Upper lobe of right lung (tissue), 1 donor: ENCODE measurements at places on chromosomes 7 and 10.

DNA sequence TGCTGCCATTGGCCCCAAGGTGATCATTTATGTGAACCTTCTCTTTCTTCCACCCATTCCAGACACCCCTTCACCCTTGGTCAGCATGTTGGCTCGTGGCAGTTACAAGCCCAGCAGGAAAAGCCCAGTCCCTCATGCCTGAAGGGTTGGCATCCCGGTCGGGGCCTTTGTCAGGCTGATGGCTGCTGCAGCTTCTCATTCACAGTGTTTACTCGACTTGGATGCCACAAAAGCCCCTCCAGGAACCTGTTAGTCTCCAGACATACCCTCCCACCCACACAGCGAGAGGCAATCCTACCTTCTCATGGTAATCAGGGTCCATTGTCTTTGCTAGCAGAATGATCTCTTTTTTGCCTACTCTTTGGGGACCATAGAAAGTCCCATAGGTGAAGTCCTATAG lies 200.8 kb upstream of the PFKP start:
- no peak for DNase-seq

DNA sequence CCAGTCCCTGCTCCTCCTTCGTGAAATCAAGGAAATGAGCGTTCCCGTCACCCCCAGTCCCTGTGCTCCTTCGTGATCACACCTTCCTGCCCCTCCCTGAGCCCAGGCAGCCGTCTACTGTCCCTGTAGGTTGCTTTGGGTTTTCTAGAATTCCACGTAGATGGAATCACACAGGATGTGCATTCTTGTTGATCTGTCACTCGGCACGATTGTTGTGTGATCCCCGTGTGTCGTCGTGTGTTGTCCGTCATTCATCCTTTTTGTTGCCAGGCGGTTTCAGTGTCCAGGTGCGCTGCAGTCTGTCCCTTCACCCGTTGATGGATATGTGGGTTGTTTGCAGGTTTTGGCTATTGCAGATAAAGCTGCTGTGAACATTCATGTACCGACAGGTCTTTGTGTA lies 9.4 kb downstream of the MTG1 start:
- DNase-seq: peak; percentile 51

DNA sequence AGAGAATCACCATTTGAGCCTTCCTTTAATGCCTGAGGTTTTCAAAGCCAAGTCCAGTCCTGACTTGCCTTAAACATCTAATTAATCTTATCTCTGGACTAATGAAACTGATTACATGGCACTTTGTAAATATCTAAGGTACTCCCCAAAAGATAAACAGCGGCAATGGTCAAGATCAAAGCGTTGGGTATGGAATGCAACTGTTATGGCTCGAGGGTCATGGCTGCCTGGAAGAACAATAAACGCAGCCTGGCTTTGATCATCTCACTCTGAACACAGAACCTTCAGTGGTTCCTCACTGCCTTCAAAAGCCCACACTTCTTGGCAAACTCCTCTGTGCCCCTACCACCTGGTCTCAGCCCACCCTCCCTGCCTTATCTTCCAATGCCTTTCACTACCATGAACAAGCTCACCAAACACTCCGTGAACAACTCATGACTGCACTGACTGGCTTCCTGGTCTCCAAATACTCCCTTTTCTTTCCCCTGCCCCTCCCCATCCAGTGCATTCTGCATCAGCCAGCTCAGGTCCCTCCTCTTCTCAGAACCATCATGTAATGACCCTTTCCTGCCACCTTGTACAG lies 150.2 kb upstream of the NFE2L3 start:
- DNase-seq: no peak

- DNase-seq: peak; percentile 89
Measured at GRCh38 chr10:72334825-72335393, 19.8 kb downstream of the DNAJB12 start.

DNA sequence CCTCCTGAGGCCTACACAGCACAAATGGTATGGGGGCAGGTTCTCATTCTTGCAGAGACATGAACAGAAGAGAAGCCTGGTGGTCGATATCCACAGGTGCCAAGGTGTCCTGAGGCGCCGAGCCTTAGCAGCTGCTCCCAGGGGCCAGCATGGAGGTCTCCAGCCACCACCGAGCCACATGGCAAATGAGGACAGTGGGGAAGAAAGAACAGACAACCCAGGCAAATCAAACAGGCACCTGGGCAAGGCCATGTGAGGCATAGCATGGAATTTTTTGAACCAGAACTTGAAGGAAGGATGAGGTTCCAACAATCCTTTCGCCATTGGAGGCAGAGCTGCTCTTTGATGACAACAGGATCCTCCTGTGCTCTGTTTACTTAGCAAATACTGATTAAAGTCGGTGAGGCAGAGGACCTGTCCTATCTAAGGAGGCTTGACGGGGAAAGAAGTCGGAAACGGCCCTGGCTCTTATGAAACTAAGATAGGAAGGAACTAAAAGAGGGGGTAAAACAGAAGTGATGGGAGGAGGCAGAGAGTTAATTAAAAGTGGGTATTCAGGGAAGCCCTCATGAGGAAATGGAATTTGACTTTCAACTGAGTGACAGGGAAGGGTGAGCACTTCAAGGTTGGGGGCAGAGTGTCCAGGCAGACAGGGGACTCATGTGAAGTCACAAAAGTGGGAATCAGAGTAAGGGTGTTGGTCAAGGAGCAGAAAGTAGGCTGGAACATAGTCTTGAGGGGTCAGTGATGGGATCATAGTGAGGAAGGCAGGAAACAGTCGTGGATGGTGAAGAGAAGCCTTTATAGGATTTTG lies 8.6 kb upstream of the CALML3 start:
- peak; percentile 51 for DNase-seq

DNA sequence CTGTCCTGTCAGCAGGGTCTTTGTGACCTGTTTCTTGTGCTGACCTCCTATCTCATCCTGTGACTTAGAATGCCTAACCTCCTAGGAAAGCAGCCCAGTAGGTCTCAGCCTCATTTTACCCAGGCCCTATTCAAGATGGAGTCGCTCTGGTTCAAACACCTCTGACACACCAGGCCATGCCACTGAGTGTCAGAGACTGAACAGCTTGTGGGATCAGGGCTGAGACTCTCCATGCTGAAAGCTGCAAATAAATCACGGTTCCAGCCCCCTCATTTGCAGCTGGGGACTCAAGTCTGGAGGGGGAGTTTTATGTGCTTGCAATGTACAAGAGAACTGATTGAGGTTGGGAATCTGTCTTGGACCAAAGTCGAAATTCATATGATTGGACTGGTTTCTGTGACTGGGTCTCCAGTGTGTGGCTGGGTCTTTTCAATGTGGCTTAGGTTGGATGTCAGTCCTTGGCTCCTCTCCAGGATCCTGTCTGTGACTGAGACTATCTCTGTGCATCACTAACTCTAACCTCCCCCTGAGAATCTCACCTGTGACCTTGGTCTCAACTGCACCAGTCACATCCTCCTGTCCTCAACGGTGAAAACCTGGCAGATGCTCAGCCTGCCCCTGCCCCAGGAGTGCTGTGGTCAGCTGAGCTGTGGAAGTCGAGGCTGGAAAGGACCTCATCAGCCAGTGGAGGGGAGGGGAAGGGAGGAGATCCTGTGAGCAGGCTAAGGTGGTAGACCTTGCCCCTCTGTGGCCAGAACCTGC lies 11.7 kb downstream of the PRF1 start:
- no peak for DNase-seq

DNA sequence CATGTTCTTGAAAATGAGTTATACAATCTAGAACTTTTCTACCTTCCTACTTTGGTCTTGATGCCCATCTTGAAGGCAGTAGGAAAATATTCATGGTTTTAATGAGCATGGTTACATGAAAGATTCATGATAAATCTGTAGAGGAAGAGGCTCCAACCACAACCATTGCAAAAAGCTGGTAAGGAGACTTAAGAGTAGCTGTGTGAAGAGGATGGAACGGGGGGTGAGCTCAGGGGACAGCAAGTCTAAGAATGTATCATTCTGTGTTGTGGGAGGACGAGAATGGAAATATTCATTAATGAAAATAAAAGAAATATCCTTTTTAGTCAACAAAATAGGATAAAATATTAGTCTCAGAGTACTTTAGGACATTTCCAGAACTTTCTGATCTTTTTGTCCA lies 81.1 kb downstream of the BMPER start:
- DNase-seq: no peak

GRCh38 chr7:139523199-139523941 lies at the start of gene CLEC2L:
Gene CLEC2L (plus strand): TSS chr7:139523685. CDS start chr7:139523928, 243 bp downstream.
- DNase-seq: no peak

DNA sequence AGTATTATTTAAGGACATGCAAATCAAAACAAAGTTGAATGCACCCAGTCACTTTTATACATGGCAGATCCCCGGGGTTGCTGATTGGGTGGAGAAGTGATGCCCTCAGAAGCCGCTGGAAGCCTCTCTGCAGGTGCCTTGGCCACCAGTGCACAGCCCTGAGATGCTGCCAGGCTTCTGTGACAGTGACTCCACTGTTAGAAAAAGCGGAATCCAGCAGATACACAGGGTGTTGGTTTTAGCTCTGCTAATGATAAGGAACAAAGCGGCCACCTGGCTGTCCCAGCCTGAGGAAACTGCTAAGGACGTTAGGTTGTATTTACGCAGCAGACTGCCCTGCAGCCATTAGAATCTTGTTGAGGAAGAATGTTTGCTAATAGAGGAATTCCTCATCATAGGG lies 47.5 kb downstream of the JAKMIP3 start:
- DNase-seq: no peak

DNA sequence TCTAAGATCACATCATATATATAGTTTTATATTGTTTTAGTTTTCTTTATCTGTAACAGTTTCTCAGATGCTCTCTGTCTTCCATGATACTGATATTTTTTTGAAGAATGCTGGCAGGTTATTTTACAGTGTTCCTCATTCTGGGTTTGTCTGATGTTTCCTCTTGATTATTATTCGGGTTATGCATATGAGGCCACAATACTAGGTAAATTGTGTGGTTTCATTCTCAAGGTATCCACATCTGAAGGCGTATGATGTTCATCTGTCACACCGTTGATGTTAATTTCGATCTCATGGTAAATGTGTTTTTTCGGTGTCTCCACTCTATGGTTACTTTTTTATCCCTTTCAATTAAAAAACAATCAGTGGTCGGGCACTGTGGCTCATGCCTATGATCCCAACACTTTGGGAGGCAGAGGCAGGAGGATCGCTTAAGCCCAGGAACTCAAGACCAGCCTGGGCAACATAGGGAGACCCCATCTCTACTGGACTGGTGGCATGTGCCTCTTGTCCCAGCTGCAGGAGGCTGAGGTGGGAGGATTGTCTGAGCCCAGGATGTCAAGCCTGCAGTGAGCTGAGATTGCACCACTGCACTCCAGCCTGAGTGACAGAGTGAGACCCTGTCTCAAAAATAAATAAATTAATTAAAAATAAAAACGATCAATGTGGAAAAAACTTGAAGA lies 108.9 kb downstream of the TPST1 start:
- DNase-seq: no peak

- peak; percentile 77 for DNase-seq
Measured at GRCh38 chr10:14397066-14397465, 66.3 kb upstream of the FRMD4A start.

GRCh38 chr7:158779061-158780000 lies 50.0 kb downstream of the ESYT2 start:
- no peak for DNase-seq

DNA sequence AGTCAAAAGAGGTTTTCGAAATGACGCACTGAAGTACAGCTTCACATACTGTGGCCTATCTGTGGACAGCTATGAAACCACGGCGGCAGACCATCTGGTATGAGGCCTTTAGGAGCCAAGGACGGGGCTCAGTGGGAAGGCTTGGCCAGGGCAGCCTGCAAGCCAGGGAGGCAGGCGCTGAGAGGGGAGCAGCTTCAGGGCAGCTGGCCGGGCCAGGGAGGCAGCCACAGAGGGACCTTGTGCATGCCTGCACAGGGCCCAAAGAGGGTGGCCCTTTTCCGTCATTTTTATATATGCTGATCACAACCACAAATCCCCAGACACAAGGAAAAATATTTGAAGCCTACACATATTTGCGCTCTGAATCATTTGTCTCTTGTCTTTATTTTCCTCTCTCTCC lies 13.5 kb downstream of the CALD1 start:
- no peak for DNase-seq

GRCh38 chr7:1176891-1177373 lies 16.9 kb upstream of the ZFAND2A start:
- peak; percentile 90 for DNase-seq

DNA sequence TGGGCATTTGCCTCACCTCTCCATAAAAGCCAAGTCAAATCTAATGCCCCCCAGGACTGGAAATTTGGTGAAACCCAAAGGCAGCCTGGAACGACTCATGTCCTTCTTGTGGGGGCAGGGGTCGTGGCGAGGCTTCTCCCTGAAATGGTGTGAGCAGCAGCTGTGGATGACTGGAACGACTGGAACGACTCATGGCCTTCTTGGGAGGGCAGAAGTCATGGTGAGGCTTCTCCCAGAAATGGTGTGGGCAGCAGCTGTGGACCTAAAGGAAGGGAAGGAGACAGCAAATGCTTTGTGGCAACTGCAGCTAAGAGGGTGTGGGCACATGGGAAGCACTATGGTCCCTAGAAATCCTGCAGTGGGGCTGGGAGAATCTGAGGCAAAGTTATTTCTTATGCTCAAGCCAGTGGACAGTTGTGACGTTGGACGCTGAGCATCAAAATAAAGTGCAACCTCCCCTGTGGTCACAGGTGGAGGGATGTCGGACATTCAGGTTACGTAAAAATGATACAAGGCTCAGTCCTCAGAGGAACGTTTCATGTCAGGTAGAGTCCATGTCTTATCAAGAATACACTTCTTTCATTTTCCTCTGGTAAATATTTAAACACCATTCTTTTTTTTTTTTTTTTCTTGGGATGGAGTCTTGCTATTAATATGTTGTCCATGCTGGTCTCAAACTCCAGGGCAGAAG lies 107.0 kb upstream of the KIF5B start:
- no peak for DNase-seq

DNA sequence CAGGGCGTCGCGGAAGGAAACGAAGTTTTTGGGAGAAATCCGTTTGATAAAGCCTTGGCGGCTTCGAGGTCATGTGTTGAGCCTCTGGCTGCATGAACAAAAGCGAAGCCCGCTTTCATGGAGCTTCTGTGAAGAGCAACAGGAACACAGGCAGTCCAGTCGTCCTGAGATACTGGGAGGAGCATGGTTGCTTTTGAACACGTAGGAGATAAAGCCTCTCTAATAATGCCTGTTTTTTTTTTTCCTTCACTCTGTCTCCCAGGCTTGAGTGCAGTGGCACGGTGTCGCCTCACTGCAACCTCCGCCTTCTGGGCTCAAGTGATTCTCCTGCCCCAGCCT lies 473 bp upstream of the ZNF32 start:
- no peak for DNase-seq

- peak; percentile 59 for DNase-seq
Measured at GRCh38 chr10:97067716-97068391, 117.9 kb downstream of the SLIT1 start.

GRCh38 chr10:101238732-101239105 lies 9.5 kb upstream of the LBX1 start:
- DNase-seq: peak; percentile 64

DNA sequence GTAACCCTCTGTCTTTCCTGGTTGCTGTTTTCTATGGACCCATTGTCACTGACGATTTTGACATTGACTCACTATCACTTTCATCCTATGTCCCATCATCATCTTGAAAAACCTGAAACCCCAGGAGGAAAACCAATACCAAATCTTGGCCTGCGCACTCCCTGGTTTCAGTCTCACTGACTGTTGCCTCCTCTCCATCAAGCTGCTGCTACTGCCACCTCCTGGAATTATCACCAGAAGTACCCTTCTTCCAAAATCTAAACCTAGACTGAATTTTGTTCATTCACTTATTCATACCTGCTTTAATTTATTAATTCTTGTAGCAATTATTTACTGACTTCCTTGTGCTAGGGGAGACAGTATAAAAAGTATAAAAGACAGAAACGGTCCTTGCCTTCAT lies 44.5 kb upstream of the ACBD5 start:
- DNase-seq: no peak
